Lung (tissue), 17 donors: ENCODE measurements at places on chromosomes 1 and 21. TPM values are rescaled to one million over a fixed set of nuclear protein-coding genes. Genes with fewer than 3 reads are reported as not detected.

CD1B gene
- not detected for total RNA-seq

KCNJ6 gene
- 0.03 TPM for total RNA-seq

- DNase-seq, result no peak
Measured at GRCh38 chr1:244657421-244657820, 4.5 kb downstream of the DESI2 start.

- DNase-seq, result no peak
Measured at GRCh38 chr1:211589782-211590721, 11.1 kb upstream of the SLC30A1 start.

GRCh38 chr21:30953605-30954004, 72.2 kb upstream of the KRTAP11-1 start:
- DNase-seq, result no peak

DNA sequence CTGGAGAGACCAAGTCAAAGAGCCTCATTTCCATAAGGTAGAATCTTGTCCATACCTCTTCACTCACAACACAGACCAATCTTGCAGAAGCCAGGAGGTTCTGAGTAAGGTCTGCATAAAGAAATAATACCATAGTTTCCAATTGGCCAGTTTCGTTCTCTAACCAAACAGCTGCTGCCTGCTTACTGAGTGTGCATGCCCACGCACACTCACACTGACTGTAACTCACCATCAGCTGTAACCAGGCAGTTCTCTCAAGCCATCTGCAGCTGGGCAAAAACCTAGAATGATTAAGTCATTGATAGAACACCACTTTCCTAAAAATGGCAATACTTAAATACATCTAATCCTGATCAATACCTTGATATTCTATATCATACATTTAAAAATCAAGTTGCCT, 106.6 kb upstream of the VAV3 start:
- DNase-seq, result no peak

NFASC gene
- total RNA-seq, result 11.2 TPM

- DNase-seq, result no peak
Measured at GRCh38 chr1:84643183-84643582, 47.1 kb downstream of the SSX2IP start.

DNA sequence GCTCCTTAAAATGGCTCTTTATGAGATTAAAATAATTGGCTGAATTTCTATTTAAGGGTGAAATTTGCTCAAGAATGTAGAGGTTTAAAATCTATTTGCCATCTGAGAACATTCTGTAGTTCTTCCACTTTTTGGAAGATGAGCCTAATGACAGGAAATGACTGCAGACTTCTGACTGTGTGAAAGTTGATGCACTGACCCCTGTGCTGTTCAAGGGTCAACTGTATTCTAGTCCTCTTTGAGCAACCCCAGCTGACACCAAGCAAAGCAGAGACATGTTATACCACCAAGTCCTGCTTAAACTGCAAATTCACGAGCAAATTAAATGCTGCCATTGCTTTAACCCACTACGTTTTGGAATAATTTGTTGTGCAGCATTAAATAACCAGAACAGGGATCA, 26.6 kb downstream of the DDAH1 start:
- DNase-seq, result peak; percentile 68

GRCh38 chr1:178529364-178530036, 16.6 kb downstream of the TEX35 start:
- no peak for DNase-seq

KRTAP21-2 gene
- not detected for total RNA-seq

LAX1 gene
- 1.0 TPM for total RNA-seq

DNA sequence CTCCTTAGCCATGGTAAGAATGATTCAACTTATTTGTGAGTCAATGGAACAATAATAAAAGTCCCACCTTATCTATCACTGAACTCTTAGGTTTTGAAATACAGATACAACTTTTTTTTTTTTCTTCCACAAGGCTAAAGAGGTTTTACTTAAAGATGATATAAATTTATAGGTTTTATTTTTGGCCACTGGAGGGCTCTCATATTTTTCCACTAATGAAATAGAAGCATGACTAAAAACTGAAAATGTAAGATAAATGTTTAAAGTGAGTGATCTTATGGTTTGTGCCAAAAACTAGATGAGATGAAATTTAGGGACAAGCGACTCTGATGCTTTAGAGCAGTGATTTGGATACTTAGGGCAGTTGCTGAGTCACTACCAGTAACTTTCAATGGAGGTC, 499.0 kb downstream of the NUF2 start:
- DNase-seq, result peak; percentile 17

FAM43B gene
- total RNA-seq, result 0.67 TPM

DNA sequence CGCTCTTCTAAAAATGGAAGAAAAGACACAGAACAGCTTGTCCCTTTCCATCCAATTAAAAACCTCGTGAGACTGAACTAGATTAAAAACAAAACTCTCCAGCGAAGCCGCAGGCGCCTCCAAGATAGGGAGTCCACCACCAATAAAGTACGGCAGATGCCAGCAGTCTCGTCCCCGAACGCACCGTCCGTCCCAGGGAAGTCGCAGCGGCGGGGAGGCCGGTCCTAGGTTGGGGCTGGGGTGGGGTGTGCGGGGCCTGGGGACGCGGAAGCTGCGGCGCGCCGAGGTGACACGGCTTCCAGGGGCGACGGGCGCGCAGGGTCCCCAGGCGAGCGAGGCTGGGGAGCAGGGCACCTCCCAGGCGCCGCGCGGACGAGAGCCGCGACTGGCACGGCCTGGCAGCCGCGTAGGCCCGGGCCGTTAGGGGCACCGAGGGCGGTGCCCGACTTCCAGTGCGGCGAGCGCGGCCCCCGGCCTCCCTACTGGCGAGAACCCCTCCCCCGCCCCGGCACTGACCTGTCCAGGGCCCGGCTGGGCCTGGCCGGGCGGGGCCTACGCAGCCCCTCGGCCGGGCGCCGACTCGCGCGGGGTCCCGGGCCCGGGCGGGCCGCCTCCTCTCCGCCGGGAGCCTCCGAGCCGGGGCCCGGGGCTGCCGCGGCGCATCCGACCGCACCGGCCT, 28.3 kb upstream of the A3GALT2 start:
- DNase-seq, result peak; percentile 43

KLF17 gene
- 0.28 TPM for total RNA-seq

DNA sequence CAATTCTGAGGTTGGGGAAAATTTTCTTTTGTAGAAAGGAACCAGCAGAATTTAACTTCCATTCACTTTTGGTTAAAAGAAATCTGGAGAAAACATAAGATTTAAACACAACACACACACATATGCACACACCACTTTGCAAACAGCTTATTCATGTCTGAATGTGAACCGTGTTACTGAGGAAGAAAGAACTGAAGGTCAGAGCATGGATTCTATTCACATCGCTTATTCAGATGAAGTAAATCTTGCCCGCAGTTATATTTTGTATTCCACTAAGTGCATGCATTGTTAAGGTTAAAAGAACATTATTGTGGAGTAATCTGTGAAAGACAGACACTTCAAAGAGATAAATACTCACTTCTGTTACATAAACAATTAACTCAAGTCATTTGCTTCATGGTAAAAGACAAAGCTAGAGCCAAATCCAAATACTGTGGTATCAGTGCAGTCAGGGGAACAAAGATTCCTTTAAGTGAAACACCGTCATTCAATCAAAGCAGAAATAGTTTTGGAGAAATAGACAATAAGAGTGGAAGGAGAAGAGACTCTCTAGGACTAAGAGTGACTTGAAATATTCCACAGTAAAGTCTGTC, 82.0 kb downstream of the LRRC53 start:
- DNase-seq, result no peak

GRCh38 chr1:8342325-8342724, 24.4 kb downstream of the SLC45A1 start:
- DNase-seq, result peak; percentile 54

DNA sequence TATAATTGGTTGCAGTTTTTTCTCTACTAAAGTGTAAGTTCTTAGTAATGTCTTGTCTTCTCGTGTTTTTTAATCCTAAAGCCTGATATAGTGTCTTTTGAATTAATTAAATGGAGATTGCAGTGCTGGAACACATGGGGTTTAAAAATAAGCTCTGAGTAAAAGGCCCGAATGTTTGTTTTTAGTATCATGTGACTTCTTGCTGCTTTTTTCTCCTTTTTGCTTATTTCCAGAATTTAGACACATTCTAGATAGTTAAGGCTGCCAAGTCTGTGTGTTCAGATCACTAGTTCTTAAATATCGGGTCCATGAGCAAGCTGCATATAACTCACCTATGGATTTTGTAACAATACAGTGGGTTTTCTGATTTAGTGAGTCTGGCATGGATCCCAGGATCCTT, 27.5 kb downstream of the KCTD3 start:
- DNase-seq, result no peak

DNA sequence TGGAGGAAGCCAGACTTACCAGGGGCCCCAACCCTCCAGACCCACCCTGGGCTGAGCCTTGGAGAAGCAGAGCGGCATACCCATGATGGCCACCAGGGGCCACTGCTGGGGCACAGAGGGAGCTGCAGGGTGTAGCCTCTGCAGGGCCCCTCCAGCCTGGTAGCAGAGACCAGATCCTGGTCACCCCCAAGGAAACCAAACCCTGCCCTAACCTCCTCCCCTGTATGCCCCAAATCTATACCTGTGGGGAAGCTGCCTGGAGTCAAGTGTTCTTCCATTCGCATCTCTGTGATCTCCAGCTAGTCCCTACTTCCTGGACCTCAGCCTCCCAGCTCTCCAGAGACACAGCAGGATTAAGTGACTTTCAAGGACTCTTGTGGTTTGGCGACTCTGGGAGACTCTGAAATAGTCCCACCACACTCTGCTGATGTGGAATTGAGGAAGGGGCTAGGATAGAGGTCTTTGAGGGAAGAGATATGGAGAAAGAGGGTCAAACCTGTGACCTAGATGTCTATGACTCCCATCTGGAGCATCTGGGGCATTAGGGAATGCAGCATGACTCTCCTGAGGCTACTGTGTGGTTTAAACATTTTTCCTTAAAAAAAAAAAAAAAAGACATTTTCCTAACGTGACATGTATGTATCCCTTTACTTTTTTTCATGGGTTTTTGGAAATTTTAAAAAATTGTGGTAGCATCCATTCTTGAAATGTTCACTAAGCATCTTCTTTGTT, 119.2 kb upstream of the IPO9 start:
- DNase-seq, result peak; percentile 66

GUCA2A gene
- total RNA-seq, result not detected

PLPP3 gene
- total RNA-seq, result 121 TPM

KCNH1 gene
- total RNA-seq, result not detected

- no peak for DNase-seq
Measured at GRCh38 chr1:41607808-41608207, 123.3 kb upstream of the EDN2 start.

ATAD3A gene
- total RNA-seq, result 8.1 TPM

- DNase-seq, result no peak
Measured at GRCh38 chr1:47761974-47762373, 235.2 kb downstream of the TRABD2B start.

BTBD8 gene
- 14.1 TPM for total RNA-seq

GRCh38 chr1:186841599-186841998, 12.8 kb downstream of the PLA2G4A start:
- DNase-seq, result no peak

DNA sequence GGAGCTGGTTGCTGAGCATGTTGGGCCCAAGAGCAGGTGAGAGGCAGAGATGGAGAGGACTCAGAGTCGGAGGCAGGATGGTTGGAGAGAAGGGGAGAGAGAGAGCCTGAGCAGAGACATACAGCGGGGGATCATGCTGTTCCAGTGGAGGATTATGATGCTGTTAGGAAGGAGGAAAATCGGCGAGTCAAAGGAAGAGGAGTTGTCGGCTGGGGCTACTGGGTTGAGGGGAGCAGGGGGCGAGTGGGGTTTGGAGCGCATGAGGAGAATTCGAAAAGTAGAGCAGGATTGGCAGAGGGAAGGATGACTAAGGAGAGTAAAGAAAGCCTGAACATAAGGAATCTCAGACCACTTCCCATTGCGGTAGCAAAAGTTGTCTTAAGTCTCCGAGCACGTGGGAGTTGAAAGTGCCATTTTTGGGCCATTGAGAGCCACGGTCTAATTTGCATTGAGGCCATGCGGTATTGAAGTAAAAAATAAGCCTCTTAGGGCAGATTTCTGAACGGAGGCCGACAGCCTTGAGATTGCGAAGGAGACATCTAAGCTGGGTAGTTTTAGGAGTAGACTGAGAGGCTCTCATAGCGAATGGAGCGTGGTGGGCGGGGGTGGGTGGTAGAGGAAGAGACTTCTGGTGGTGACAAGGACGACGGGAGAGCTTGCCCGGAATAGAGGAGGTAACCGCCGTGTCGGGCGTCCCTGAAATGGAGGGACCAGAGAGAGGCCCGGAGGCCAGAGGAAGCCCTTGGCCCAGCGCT, 140.4 kb upstream of the ETV3 start:
- no peak for DNase-seq

TNFRSF8 gene
- total RNA-seq, result 1.6 TPM

DNA sequence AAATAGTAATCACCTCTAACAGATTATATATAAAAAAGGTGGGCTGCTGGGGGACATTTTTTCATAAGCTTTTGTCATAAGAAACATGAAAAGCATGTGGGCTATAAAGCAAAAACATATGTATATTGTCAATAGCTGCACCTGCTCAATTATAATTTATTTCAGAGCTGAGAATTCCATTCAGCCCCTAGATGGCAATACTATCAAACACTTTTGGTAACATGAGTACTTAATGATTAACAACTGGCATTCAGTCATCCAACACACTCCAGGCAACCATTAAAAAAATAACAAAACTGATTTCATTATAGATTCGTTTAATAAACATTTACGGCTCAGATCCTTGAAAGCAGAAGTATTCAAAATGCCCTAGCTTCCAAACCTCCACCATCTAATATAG, 115.1 kb downstream of the KCTD3 start:
- DNase-seq, result peak; percentile 20

DNA sequence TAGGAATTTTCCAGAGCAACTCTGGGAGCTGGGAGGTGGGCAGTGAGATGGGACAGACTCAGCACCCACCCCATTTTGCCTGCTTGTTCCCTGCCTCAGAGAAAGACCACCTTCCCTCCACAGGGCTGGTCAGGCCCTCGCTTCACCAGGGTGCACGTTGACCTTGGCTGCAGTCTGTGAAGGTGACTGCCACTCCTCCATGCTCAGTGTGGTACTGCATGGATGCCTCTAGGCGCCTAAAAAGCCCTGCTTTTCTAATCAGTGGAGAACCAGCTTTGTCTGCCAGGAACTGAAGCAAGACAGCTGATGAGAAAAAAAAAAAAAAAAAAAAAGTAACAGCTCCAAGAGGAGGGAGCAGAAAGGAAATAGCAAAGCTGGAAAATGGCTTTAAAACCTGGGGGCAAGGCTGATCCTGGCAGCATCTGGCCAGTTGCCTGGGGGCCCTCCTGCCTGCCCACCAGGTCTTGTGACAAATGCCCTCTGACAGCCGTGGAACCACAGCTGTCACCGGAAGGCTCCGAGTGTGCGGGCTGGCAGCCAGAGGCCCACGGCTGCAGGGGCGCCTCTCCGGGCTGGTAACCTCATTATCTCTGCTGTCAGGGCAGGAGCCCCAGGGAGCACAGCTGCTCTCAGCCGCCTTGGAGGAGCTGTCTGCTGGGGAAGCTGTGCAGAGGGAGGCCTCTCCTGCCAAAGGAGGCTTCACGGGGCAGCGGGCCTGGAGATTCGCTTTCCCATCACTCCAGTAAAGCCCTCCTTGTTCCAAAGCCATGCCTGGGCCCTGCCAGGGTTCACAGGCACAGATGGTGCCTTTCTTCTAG, 13.7 kb downstream of the KIAA1614 start:
- DNase-seq, result peak; percentile 96
